ENCODE measurements at places on chromosomes 7 and 10.

GRCh38 chr10:106053061-106053460, 1111.4 kb downstream of the SORCS1 start:
- no peak for DNase-seq

- no peak for DNase-seq
Measured at GRCh38 chr7:67008260-67008659, 11.6 kb downstream of the TYW1 start.

GRCh38 chr7:12653518-12653917, 33.9 kb upstream of the ARL4A start:
- no peak for DNase-seq

DNA sequence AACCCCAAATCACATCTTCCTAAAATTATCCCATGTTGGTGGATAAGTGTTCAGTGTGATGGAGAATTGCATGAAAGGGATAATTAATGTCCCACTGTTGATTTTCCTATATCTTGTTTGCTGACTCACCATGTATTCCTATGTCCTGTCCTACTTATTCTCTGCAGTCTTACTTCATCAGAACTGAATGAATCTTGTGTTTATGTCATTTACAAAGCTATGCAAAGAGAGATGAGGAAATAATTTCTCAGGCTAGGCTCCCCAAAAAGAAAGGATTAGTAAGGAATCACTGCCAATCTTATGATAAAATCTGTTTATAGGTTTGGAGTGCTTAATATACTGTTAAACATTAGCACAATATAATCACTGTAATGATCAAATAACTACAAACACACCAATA, 360.8 kb downstream of the CRPPA start:
- DNase-seq = no peak

DNA sequence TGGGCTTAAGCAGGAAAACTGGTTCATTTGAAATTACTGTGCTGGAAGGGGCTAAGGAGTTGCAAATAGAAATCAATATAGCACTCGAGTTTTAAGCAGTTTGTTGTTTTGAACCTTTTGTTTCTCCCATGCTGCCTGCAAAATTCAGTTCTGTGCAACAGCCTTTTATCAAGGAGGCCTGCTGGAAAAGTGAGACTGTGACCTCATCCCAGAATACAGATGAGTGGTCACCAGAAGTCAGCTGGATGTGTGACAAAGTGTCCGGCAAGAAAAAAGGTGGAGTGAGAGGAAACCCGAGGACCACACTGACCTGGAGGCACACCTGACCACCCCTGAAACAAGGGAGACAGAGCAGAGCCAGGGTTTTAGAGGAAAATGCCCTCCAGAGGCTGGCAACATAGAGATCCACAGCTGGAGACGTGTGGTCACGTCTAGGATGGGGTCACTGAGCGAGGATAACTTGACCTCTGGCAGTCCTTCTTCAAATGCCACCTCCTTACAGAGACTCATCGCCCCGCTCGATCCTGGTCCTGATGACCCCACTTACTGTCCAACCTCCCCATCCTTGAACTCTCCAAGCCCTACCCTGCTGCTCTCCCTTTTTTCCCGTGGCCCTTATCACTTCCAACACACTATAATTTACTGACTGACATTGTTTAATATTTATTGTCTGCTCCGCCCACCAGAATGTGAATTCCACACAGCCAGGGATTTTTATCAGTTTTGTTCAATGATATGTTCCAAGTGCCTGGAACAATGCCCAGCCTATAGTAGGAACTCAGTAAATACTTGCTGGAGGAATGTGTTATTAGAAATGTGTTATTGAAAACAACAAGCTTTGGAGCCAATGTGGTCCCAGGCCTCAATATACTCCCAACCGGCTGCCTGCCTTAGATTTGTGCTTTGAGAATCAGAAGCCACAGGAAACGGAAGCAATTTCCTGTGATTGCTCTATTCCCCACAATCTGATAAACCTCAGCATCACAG, 243.8 kb downstream of the GLI3 start:
- no peak for DNase-seq

DNA sequence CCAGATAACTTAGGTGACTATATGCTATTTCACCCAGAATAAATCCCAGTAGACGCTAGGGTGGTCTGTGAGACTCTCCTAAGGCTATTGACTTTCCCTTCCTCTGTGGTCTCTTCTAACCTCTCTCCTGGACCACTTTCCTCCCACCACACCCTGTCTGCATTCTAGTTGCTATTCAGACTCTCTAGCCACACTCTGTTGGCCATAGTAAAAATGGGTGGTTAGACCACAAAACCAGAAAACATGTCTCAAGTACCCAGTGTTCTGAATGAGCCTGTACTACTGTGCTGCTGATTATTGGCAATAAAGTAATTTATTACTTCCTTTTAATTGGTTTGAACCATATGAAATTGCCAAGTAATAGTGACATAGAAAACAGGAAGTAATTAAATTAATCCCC, 240.8 kb downstream of the KIF20B start:
- DNase-seq = no peak

DNA sequence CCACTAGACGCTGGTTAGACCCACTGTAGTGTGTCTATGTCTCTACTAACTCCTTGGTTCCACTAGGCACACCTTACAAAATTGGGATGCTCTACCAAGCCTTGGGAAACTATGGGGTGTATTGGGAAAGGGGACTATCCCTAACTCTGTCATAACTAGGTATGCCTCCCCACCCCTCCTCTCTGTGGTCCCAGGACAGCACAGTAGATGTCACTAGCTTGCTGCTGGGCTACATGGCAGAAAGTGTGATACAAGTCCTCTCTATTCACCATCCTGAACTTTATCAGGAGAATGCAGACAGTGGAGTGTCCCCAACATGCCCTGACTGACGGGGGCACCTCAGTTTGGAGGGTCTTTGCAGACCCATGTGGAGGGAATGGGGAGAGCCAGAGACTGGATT, 30.3 kb upstream of the TMEM273 start:
- DNase-seq = no peak

Data from stimulated activated CD8-positive, alpha-beta memory T cell treated with anti-CD3 and anti-CD28 coated beads, Interleukin-4, amount 100 ng/mL, for 4 hours (primary cell).